NCI-H1048 (cell line): ENCODE measurements at places on chromosomes 1 and 21.

DNA sequence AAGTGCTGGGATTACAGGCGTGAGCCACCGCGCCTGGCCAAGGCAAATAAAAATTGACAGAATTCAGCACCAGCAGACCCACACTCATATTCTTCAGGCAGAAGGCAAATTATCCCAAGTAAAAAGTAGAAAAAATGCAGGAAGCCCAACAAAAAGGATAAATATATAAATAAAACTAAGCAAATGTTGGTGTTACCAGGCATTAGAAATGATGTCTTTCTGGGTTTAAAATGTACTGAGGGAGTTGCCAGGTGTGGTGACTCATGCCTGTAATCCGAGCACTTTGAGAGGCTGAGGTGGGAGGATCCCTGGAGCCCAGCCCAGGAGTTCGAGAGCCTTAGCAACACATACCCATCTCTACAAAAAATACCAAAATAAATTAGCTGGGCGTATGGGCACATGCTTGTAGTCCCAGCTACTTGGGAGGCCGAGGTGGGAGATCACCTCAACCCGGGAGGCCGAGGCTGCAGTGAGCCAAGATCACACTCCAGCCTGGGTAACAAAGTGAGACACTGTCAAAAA lies 6.3 kb downstream of the INTS11 start:
- no peak for DNase-seq

- no peak for DNase-seq
Observed at GRCh38 chr1:55986003-55986402, 593.4 kb downstream of the PLPP3 start.

DNA sequence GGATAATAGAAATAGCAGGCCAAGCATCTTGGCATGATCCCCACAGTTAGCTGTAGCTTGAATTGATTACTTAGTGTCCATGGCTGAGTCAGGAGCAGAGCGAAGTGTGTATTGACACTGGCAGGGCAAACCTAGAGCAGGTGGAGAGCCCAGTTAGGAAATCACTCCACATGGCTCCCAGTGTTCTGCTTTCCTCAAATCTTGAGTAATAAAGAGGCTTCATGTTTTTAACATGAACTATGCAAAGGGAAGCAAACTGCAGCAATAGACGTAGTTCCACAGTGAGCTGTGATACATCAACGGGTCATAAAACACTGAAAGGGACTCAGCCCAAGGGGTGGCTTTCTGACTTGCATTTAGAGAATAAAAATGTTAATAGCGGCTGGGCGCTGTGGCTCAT lies 28.9 kb downstream of the RHEX start:
- no peak for DNase-seq

- DNase-seq: no peak
Observed at GRCh38 chr1:196381544-196381943, 226.7 kb downstream of the KCNT2 start.

- DNase-seq: no peak
Observed at GRCh38 chr1:182771187-182771984, 18.2 kb upstream of the NPL start.

- DNase-seq: peak; percentile 45
Observed at GRCh38 chr1:186374303-186375151, 526 bp downstream of the TPR start.

GRCh38 chr1:94654031-94654430 lies 112.5 kb upstream of the F3 start:
- no peak for DNase-seq

- DNase-seq: no peak
Observed at GRCh38 chr1:158426137-158426536, at the start of gene OR10K2. Gene OR10K2 (minus strand): TSS chr1:158426237. CDS start chr1:158420866, 5,371 bp downstream.

GRCh38 chr1:67312615-67313014 lies 4.9 kb downstream of the IL12RB2 start:
- no peak for DNase-seq

GRCh38 chr21:31283025-31283424 lies 61.0 kb downstream of the TIAM1 start:
- DNase-seq: no peak

DNA sequence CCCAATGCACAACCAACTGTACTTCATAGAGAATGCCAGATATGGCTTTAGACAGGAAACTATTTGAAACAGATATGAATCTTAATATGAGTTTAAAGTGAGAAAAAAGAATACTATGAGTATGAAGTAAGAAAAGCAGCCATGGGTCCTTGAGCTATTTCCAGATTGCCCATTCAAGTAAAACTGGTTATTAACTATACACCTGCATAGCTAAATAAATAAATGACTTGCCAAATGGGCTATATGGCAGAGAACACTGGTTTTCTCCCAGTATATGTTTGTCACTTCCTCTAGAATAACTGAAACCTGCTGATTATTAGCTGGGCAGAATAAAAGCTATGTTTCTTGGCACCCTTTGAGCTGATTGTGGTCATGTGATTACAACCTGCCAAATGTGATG lies 17.0 kb upstream of the CD1C start:
- DNase-seq: no peak

GRCh38 chr21:30268608-30269197 lies 14.0 kb downstream of the KRTAP24-1 start:
- DNase-seq: no peak

DNA sequence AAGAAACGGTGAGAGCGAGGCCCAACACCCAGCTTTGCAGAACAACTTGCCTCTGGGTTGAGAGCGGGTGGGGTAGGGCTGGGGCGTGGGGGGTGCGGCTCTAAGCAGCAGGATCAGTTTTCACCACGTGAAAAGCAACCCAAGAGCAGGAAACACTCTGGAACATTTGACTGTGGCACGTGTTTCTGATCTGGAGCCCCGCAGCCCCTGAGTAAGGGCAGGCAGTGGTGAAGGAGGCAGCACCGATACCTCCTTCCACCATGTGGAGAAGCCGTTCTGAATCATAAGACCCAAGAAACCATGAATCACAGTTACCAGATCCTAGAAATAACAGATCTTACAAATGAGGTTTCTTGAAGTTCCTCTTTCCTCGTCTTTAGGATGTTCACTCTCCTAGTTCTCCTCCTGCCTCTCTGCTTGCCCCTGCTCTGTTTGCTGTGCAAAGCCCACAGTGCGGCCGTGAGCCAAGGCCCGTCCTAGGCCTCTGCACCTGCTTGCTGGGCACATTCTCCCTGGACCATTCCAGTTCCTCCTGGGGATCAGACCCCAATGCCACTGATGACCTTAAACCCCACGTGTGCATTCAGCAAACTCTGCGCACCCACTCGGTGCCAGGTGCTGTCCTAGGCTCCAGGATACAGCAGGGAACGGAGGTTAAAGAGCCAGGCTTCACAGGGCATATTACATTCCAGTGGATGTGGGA lies 31.9 kb downstream of the SLC1A7 start:
- DNase-seq: no peak

- DNase-seq: no peak
Observed at GRCh38 chr1:152543820-152544219, 22.8 kb downstream of the LCE3E start.

- no peak for DNase-seq
Observed at GRCh38 chr1:57440096-57440495, 16.2 kb upstream of the DAB1 start.

- DNase-seq: no peak
Observed at GRCh38 chr1:174013864-174014418, 8.2 kb downstream of the RC3H1 start.

DNA sequence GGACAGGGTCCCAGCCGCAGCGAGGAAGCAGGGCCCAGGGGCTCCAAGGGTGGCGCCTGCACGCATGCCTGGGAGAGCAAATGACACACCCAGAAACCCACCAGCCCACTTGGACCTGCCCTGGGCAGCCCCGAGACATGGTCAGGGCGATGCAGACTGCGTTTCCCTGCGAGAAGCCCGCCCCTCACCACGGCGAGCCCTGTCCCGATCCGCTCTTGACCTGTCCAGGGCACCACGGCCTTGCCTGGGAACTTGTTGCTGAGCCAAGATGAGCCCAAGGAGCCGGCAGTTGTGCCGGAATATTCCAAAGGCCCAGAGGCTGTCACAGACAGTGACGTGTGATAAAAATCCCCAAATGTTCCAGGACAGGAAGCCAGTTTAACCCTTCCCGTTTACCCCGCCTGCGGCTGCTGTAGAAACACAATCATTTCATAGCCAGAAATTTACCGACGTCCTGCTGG lies 78.1 kb downstream of the SIK1 start:
- DNase-seq: no peak

- no peak for DNase-seq
Observed at GRCh38 chr1:47830641-47831333, 166.4 kb downstream of the TRABD2B start.

GRCh38 chr1:161727256-161727924 lies 6.0 kb downstream of the FCRLB start:
- no peak for DNase-seq

GRCh38 chr1:8981169-8981568 lies 35.5 kb downstream of the CA6 start:
- no peak for DNase-seq

DNA sequence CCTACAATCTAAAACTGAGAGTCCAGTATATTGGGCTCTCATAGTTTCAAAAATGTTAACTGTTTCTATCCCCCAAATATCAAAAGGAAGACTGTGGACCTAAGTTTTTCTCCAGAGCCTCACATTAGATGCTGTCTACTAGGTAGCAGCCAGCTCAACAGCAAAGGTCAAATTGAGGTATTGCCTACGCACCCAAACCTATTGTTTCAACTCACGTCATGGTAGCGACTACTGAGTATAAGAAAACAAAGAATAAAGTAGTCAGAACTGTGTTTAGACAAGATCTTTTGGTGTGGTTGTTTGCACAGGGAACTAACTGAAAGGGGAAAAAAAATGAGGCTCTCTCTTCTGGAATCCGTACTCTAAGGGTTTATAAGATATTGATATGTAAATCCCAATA lies 173.2 kb downstream of the LBR start:
- DNase-seq: no peak

DNA sequence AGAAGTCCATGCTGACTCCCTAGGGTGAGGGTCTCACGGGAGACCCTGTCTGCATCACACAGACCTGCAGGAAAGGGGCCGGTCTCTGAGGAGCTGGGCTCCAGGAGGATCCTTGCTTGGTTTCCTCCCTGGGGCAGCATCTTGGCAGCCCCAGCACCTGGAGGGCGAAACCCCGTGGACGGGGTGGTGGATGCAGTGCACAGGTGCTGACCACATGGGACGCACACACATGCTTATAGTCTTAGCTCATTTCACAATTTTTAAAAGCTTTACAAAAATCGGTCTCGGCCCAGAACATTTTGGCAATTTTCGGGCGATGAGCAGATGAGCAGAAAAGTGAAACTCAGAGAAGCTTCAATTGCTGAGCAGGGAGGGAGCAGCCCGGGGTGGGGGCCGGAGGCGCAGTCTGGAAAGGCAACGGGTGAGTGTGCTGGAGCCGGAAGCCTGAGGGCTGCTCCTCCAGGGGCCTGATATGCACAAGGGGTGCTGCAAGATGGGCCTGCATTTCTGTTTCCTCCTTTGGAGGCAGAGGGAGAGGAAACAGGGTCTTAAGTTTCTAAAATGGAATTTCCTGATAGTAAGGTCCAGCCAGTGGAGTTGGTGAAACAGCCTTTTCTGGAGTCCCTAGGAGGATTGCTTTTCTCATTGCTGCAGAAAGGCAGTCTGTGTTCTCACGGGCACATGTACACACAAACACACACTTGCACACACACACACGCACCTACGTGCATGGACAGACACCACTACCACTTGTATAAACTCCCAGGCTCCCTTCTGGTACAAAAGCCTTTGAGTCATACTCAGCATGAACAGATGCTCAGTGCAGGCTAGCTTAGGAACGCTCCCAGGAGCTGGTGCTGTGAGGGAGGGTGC lies 60.6 kb downstream of the SCCPDH start:
- no peak for DNase-seq

DNA sequence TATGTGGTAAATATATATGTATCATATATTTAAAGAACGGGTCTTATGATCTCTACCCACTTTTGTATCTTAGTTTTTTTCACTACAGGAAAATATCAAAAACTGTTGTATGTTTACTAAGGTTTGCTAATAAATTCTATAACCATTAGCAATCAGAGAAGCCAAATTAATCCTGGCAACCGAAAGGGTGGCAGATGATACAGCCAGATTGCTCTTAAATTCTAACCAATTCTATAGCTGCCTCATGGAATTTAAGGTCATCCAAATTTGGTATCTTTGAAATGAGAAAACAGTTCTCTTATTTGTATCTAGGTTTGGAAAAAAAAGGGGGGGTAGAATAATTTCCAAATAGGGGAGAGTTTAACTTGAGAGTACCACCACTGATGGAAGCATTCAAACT lies 591.2 kb downstream of the SMYD3 start:
- DNase-seq: no peak

DNA sequence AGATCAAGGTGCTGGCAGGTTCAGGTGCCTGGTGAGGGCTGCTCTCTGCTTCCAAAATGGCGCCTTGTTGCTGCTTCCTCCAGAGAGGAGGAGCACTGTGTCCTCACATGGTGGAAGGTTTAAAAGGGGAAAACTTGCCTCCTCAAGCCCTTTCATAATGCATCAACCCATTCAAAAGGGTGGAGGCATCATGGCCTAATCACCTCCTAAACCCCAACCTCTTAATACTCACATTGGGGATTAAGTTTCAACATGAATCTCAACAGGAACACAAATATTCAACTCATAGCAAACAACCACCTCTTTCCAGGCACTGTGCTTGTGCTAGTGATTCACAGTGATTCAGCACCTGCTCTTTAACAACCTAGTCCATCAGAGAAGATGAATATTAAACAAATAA lies 4.2 kb downstream of the S100A12 start:
- no peak for DNase-seq

DNA sequence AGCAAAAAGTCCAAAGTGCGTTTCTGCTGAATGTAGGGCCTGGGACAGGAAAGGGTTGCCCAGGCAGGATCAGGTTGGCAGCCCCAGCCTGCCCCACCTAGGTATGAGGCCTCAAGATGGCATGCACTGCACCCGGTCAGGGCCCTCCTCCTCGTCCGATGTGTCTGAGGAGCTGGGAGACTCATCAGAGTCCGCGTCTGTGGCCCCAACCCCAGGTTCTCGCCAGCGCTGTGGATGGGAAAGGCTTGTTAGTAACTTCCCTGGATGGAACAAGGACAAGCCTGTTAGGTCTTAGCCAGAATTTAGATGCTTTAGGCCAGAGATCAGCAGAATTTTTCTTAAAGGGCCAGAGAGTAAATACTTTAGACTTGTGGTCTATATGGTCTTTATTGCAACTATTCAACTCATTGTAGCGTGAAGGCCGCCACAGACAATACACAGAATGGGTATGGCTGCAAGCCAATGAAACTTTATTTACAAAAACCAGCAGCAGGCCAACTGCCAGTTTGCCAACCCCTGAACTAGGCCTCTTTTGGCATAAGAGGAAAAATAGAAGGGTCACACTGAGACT lies 12.4 kb downstream of the PEA15 start:
- DNase-seq: no peak

DNA sequence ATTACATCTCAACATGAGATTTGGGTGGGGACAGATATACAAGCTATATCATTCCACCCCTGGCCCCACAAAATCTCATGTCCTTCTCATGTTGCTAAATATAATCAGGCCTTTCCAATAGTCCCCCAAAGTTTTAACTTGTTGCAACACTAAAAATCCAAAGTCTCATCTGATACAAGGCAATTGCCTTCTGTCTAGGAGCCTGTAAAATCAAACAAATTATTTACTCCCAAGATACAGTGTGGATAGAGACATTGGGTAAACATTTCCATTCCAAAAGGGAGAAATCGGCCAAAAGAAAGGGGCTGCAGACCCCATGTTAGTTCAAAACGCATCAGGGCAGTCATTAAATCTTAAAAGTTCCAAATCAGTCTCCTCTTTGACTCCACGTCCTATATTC lies 47.0 kb downstream of the SYT14 start:
- DNase-seq: no peak
